ENCODE measurements at places on chromosomes 11 and 22. TPM values are rescaled to one million over a fixed set of nuclear protein-coding genes. Genes with fewer than 3 reads are reported as not detected.

Gene NEFH
- 0.72 TPM for total RNA-seq

Gene KIF18A
- 1.7 TPM for total RNA-seq

Gene SCUBE1
- not detected for total RNA-seq

Gene CDC42EP1
- 36.1 TPM for total RNA-seq

Gene OR52I1
- total RNA-seq = not detected

Gene MRPL40
- 69.7 TPM for total RNA-seq

Gene PLAAT4
- total RNA-seq = 18.1 TPM

Gene RASD2
- total RNA-seq = 0.43 TPM

Gene MIAT
- 0.48 TPM for total RNA-seq

Gene IGSF9B
- under 0.01 TPM for total RNA-seq

Gene C11orf86
- total RNA-seq = not detected

Gene CCDC87
- 0.48 TPM for total RNA-seq
